Right hindlimb (tissue), 1 donor: ENCODE measurements at places on chromosomes 6 and 20.

DNA sequence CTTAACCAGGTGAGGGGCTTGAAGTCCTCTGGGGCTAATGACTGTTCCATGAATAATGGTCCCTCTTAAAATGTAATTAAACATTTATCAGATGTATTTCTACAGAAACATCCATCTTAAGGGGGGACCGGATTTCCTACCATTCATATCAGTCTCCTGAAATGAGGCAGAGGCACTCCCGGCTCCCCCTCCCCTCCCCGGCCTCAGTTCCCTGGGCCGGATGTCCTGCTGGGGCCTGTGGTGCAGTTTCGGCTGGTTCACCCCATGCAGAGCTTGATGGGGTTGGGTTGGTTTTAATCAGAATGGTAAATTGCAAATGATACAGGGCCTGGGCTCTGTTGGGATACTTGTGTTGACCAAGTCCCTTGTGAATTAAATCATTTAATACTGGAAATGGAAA is 349.4 kb downstream of the PREX1 start:
- no peak for DNase-seq

DNA sequence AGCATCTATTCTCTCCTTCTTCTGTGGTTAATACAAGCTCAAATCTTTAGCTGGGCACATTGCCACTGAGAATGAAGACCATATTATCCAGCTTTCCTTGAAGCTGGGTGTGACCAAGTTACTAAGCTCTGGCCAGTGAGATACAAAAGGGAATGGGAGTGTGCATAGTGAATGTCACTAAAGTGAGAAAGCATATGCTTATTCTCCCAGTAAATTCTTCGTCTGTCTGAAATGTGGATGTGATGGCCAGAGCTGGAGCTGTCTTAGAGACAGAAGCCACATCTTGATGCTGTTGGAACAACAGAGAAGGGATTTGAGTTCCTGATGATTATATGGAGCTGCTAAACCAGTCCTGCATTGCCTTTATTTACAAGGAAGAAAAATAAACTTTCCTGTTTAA is 60.1 kb downstream of the SESN1 start:
- no peak for DNase-seq

DNA sequence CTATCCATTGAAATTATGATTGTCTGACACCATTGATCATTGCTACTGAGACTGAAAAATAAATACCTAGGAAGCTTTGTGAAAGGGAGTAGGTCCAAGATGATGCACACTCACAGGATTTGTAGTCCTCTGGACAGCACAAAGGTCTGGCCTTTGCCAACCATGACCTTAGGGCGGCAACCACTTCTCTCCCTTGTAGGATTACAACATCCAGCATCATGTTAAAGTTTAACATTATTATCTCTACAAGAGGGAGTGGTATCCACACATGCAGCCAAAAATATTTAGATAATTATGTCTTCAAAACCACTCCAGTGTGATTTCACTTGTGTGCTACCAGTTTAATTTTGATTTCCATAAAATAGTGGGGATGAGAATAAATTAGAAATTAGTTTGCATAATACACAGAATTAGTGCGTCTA is 51.1 kb upstream of the NHSL1 start:
- no peak for DNase-seq

DNA sequence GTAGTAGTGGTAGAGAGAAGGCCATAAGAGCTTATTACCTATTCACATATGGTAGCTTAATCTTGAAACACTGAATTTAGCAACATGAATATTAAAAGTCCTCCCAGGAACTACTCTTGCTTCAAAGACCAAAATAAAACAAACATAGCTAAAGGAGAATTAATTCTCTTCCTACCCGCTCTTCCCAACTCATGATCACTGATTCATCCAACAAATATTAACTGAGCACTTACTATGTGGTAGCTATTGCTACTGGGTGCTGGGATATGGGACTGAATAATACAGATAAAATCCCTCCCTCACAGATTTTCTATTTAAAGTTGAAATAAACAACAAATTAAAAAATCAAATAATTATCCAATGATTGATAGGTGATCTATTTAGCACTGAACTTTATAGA is 287.1 kb downstream of the BTBD9 start:
- DNase-seq, result no peak

DNA sequence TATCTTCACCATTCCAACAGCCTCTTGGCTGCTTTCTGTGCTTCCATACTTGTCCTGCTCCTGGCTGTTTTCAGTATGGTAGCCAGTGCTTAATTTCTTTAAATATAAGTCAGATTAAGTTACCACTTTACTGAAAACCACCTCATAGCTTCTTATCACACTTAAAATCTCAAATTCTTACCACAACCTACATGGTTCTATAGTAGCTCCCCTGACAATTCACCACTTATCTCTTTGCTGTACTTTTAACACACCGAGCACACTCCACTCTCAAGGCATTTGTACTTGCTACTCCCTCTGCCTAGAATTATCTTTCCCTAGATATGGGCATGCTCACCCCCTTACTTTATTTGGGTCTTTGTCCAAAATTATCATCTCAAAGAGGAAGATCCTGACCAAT is 369.0 kb downstream of the TENT5A start:
- no peak for DNase-seq

DNA sequence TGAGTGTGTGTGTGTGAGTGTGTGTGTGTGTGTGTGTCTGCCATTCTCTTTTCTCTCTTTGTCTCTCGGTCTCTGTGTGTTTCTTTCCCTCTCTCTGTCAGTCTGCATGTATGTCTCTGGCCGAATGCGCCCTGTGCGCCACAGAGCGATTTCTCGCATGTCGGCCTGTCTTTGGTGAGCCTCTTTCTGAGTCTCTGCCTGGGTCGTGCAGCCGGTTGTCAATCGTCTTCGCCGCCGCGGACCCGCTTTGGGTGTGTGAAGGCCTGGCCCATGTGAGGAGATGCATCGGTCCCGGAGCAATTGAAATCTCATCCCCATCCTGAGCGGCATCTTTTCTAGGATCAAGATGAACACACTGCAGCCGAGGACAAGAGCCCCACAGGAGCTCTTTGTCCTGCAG is 1567.2 kb upstream of the DEFB115 start:
- no peak for DNase-seq

- no peak for DNase-seq
Observed at GRCh38 chr6:38801305-38801704, 86.2 kb downstream of the DNAH8 start.

GRCh38 chr20:63119963-63120807 is 95.7 kb downstream of the YTHDF1 start:
- DNase-seq, result peak; percentile 4

DNA sequence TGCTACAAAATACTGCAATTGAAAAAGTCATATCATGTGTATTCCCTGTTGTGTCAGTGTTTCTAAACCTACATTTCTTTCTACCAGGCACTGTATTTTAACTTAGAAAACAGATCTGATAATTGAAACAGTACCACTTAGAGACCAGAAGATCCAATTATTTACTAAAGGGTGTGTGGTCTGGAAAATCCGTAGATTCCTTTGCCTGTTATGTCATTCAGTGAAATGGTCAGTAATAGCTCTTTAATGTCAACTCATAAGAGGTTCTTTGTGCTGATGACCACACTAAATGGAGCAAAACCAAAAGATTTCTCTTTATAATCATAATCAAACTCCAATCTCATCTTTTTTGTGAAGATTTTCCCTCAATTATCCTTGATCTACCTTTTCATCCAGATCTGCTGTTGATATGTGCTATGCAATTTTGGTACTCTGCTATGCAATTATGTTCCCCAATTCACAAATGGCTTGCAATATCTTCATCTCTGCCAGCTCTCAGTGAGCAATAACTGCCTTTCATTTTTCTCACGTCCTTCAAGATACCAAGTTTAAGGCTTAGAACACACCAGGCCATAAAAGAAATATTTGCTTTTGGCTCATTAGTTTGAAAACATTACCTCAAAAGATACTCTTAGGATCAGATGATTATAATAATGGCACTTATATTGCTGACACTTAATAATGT is 165.5 kb downstream of the MOXD1 start:
- DNase-seq, result no peak

- no peak for DNase-seq
Observed at GRCh38 chr6:148629592-148630465, 117.0 kb upstream of the UST start.

DNA sequence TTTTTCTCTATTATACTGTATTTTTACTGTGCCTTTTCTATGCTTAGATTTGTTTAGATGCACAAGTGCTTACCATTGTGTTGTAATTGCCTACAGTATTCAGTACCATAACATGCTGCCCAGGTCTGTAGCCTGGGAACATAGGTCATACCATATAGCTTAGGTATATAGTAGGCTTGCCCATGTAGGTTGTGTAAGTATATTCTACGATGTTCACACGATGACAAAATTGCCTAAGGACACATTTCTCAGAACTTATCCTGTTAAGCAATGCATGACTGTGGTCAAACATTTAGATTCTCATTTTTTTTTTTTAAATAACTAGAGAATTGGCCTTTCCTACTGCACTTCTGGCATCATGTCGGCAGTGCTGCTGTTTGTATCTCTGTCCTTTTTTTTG is 253.7 kb upstream of the SUPT3H start:
- DNase-seq, result no peak

- no peak for DNase-seq
Observed at GRCh38 chr6:36121787-36122494, 8.4 kb upstream of the MAPK13 start.

DNA sequence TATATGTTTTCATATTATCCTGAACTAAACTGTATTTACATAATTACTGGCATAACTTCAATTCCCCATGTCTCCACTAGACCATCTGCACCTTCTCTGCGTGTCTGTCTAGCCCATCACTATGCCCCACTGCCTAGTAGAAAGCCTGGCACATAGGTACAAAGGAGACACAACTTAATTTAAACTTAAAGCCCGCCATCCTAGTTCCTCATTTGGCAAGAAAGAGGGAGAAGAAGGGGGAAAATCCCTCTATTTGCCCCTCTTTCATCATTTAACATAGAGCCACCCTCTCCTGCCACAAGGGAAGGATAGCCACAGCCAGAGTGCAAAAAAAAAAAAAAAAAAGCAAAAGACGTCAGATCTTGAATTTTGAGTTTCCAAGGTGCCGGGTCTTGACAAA is 1.8 kb downstream of the PKIG start:
- DNase-seq, result no peak

- peak; percentile 81 for DNase-seq
Observed at GRCh38 chr6:53943395-53943794, 148.6 kb downstream of the LRRC1 start.

- no peak for DNase-seq
Observed at GRCh38 chr20:2602046-2602735, 50.2 kb upstream of the NOP56 start.

GRCh38 chr6:128532136-128532535 is 11.7 kb upstream of the PTPRK start:
- no peak for DNase-seq

GRCh38 chr20:35012227-35013069 is 56.8 kb downstream of the MYH7B start:
- no peak for DNase-seq

- peak; percentile 89 for DNase-seq
Observed at GRCh38 chr20:35600993-35601973, 14.3 kb upstream of the SPAG4 start.

DNA sequence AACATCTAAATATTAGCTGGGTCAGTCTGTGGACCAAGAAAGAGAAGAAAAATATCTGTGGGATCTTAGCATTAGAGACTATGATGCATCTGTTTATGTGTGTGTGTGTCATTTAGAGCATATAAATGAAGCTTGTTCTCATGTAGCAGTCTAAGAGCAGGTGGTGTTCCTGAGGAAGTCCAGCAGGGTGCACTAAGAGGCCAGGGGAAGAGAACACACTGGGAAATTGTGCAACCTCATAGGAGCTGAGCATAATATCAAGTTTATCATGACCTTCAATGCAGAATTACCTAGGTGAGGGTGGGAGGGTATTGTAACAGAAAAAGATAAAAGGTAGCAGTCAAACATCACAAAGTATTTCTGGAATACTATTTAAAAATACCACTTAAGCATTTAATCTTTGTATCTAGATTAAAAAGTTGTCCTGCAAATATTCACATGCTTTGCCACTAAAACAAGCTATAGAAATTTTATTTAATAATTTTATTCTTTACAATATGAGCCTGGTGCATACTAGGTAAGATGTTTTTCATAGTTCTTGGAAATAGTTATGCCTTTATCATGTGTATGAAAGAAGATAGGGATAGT is 80.5 kb downstream of the SMPDL3A start:
- DNase-seq, result peak; percentile 53

DNA sequence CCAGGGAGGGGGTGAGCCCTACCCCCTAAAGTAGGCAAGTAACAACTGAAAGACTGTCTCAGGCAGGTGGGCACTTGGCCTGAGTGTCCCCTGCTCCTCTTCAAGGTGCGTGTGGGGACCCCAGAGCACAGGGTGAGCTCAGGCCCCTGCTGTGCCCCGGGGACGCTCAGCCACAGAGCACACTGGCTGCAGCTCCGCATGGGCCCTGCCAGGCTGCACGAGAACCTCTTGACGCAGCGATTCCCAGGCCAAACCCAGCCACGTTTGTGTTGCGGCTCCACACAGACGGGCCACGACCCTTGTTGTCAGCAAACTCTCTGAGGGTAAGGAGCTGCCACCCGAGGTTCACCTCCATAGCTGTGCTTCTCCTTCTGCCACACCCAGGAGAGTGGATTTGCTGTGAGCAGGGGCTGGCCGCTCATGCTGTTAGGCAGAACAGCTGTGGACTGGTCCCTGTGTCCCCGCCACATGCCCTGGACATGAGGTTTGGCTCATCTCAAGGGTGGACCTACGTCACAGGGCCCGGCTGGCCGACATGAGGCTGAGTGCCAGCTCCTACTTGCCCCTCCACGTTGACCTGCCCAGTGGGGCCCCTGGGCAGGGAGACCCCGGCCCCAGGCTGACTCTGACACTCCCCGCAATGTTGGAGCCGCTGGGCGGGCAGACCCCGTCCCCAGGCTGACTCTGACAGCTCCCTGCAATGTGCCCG is 29.7 kb upstream of the GATA5 start:
- no peak for DNase-seq

DNA sequence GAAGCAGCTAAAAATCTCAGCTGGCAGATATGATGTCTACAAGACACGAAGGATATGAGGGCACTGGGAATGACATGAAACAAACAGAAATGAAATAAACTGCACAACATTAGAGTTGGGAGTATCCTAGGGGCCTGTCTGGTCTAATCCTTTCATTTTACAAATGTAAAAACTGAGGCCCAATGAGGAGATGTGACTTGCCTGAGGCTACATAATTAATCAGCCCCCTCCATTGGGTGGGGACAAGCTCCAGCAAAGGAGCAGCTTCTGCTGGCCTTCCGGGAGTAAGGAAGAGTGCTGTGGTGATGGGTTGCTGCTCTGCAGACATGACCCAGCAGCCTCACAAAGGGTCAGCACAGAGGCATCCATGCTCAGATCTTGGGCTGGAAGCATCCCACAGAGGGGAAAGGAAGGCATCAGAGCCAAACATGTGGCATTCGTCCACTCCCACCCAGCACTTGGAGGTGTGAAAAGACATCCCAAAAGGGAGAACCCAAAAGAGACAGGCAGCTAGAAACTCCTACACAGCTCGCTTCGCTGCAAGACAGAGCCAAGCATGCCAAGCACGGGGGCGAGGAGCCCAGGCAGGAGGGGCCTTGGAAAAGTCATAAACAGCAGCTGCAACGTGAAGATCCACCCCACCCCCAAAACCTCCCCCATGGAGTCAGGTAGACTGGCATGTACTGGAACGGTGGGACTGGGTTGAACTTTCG is 183.7 kb downstream of the UNC5CL start:
- DNase-seq, result no peak

- DNase-seq, result no peak
Observed at GRCh38 chr6:135937106-135937505, 85.6 kb downstream of the PDE7B start.

GRCh38 chr6:15317934-15318902 is 72.3 kb downstream of the JARID2 start:
- peak; percentile 57 for DNase-seq
